Activated T-cell treated with anti-CD3 and anti-CD28 coated beads for 1 hour (primary cell): ENCODE measurements at places on chromosomes 1 and 21.

GRCh38 chr1:169546087-169546995 lies 39.9 kb downstream of the F5 start:
- peak; percentile 20 for DNase-seq

DNA sequence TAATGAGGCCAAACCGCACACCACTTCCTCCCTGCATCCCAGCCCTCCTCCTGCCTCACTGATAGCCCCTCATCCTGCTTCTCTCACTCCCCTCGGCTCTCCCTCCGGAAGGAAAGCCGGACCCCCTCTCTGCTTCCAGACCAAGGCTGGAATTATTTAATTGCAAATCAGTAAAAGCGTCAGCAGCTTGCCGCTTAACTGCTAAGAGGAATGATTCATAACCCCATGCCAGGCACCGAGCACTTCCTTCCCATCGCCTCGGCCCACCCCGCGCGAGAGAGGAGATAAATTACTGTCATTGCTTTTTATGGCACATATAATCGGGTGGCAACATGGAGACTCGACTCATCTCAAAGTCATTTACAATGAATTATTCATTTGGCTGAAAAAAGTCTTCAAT lies 77.3 kb downstream of the UBIAD1 start:
- no peak for DNase-seq

DNA sequence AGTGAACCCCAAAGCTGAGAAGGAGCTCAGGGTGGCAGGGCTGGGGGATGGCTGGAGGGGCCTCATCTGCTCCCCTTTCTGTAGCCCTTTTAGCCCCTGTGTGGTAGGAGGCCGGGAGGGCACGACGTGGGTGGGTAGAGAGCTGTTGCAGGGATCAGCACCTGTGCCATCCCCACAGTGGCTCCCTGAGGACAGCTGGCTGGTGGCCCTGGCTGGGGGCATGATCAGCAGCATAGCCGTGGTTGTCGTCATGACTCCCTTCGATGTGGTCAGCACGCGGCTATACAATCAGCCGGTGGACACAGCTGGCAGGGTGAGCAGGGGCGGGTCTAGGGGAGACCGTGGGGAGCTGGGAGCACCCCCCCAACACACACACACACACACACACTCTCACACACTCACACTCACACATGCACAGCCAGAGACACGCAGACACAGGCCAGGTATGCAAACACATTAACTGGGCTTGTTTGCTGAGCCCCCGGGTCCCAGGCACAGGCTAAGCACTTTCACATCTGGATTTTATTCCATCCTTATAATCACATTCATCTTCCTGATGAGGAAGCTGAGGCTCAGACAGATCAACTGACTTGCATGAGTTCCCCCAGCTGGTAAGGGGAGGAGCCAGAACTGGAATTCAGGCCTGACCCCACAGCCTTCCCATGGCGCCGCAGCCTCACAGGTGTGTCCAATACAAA lies 2.5 kb downstream of the SLC25A34 start:
- DNase-seq, result no peak

DNA sequence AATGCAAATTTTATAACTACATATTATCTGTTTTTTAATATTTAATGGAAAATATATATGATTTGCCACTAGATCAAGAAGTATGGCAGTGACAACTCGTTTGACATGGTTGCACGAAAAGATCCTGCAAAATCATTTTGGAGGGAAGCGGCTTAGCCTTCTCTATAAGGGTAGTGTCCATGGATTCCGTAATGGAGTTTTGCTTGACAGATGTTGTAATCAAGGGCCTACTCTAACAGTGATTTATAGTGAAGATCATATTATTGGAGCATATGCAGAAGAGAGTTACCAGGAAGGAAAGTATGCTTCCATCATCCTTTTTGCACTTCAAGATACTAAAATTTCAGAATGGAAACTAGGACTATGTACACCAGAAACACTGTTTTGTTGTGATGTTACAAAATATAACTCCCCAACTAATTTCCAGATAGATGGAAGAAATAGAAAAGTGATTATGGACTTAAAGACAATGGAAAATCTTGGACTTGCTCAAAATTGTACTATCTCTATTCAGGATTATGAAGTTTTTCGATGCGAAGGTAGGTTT lies 556 bp downstream of the IFI44 start:
- DNase-seq, result no peak

GRCh38 chr1:66676613-66677298 lies 75.5 kb upstream of the DYNLT5 start:
- no peak for DNase-seq

GRCh38 chr1:232542633-232543593 lies 87.0 kb downstream of the SIPA1L2 start:
- no peak for DNase-seq

DNA sequence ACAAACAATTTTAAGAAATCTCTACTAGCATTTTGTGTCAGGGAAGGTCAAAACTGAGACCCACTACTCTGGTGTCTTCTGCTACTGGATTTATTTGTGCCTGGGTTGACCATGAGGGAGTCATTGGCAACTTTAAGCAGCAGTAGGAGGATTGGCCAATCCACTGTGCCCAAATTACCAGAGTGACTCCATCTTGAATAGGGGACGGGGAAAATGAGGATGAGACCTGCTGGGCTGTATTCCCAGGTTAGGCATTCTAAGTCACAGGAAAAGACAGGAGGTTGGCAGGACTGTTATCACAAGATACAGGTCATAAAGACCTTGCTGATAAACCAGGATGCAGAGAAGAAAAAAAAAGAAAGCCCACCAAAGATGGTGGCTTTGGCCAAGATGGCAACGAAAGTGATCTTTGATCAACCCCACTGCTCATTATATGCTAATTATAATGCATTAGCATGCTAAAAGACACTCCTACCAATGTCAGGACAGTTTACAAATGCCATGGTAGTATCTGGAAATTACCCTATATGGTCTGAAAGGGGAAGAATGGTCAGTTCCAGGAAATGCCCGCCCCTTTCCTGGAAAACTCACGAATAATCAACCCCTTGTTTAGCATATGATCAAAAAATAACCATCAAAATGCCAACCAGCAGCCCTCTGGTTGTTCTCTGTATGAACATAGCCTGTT lies 200.9 kb downstream of the LTN1 start:
- no peak for DNase-seq

GRCh38 chr1:161932668-161933067 lies 91.0 kb downstream of the OLFML2B start:
- DNase-seq, result no peak

- DNase-seq, result no peak
These were observed 15.0 kb downstream of the PDE9A start for GRCh38 chr21:42668298-42668992.

GRCh38 chr1:93744299-93744988 lies 62.8 kb upstream of the BCAR3 start:
- DNase-seq, result no peak

GRCh38 chr1:168696125-168696760 lies 32.8 kb downstream of the DPT start:
- no peak for DNase-seq

DNA sequence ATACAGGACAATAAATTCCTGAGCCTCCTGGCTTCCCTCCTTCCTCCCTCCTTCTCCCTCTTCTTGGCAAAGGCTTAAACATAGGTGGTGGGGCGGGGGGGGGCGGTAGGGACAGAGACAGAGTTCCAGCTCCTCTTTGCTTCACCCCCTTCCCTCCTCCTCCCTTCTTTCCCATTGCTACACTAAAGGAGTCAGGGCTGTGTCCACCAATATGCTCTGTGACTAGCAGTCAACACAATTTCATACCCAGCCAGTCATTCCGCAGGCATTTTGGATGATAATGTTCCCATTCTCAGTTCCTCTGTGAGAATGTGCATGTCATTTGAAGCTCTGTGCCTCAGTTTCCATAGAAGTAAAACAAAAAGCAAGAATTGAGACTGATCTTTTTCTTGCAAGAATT lies 1.7 kb downstream of the LMOD1 start:
- no peak for DNase-seq

DNA sequence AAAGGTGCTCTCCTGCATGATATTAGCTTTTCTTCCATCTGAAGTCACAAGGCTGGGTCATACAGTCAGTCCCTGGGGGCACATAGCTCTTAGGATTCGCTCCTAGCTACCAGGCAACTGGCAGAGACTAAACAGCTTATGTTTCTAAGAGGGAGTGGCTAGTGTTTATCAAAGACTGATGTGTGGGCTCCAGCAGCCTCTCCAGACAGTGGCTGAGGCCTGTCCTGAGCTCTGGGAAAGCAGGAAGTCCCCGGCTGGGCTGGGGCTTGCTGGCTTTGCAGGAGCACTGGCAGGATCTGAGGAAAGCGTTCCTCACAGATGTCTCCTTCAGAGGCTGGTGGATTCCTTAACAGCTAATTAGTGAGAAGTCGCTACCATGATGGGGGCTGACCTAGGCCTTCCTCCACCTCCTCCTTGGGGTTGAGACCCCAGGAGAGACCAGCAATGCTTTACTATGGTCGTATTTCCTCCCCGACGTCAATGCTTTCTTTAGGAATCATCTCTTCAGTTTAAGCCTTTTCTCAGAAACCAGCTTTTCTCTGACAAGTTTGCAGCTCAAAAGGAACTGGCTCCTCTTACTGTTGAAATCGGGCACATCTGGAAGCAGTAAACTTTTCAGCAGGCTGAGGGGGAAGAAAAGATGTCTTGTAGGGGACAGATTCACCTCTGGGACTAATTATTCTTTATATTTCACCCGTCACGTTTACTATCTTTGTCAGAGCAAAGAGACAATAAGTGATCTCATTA lies 33.5 kb upstream of the HHAT start:
- DNase-seq, result no peak

GRCh38 chr1:2137257-2138121 lies 57.1 kb downstream of the FAAP20 start:
- no peak for DNase-seq

DNA sequence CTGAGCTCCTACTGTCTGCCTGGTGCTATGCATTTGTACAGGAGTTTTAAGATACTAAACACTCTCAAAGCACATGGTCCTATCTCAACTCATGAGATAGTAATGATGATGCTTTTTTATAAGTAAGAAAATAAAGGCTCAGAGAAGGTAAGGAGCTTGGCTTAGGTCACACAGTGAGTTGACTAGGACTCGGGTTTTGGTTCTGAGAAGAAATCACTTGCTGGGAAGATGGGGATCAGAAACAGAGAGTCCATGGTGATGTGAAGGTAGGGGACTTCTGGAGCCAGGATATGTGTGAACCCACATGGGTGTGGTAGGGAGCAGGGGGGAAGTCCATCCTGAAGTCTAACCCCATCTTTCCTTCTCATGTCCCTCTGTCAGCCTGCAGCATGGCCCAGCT lies 3.7 kb downstream of the BCAN start:
- no peak for DNase-seq

DNA sequence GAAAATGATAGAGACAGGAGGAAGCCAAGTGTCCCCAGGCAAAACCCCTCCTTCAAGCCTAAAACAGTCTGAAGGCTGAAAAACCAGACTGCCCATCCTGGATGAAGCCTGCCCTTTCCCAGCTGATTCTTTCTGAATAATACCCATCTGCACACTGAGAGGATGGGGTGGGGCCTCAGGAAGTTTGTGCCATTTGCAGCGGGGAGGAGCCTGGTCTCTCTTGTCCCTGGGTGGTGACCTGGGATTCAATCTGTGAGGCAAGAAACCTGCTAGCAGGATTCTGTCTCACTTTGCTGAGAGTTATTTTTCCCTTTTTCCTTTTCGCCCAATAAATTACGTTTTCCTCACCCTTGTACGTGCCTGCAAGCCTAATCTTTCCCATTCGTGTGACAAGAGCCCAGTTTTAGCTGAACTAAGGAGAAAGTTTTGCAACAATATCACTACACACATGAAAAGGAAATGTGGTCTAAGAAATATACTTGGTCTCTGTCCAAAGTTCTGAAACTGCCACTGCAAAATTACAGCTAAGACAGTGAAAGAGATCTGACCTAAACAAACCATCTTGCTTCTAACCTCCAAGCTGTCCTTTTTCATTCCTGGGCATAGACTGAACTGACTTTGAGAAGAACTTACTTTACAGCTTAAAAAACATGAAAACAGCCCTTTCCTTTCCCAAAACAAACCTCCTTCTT lies 105.0 kb downstream of the COP1 start:
- no peak for DNase-seq
